ENCODE measurements at places on chromosomes 4 and X. TPM values are rescaled to one million over a fixed set of nuclear protein-coding genes. Genes with fewer than 3 reads are reported as not detected.

- H3K27ac ChIP-seq: no peak overlapping the region
- H3K4me3 ChIP-seq: no peak overlapping the region
- H3K36me3 ChIP-seq: no peaks in the 10 kb centered on the region
- no peaks in the 10 kb centered on the region for H3K4me1 ChIP-seq
- no peaks in the 10 kb centered on the region for H3K27me3 ChIP-seq
These were observed 40.0 kb downstream of the TXK start for GRCh38 chr4:48093991-48094416.

DNA sequence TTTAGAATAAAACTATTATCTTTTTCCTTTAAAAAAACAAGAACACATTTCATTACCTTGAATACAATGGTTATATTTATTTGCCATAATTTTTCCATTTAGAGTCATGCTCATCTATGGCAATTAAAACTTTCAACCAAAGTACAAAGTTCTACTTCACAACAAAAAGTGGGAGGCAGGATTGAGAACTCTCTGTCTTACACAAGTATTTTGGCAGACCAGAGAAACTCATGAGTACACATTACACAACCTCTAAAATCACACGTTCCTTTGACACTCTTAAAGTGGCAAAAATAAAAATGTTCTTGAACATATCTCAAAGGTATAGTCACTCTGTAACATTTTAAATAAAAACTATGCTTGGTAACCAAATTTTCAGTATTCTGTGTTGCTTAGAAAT, 213.4 kb downstream of the IL15 start:
- H3K36me3 ChIP-seq: no peaks in the 10 kb centered on the region
- H3K4me3 ChIP-seq: no peak overlapping the region
- no peak for DNase-seq

GRCh38 chrX:155612312-155613224, at the start of gene TMLHE:
TSS of gene TMLHE (minus strand) at chrX:155612952. CDS start at chrX:155545276, 67,676 bp downstream.
- no peaks in the 10 kb centered on the region for H3K4me1 ChIP-seq
- peak; percentile 40 for DNase-seq
- H3K27me3 ChIP-seq: no peaks in the 10 kb centered on the region

GRCh38 chr4:131207589-131207988, 1941.5 kb upstream of the PCDH10 start:
- no peak for DNase-seq
- no peak overlapping the region for H3K27ac ChIP-seq
- H3K4me3 ChIP-seq: no peak overlapping the region
- H3K4me1 ChIP-seq: no peaks in the 10 kb centered on the region

DNA sequence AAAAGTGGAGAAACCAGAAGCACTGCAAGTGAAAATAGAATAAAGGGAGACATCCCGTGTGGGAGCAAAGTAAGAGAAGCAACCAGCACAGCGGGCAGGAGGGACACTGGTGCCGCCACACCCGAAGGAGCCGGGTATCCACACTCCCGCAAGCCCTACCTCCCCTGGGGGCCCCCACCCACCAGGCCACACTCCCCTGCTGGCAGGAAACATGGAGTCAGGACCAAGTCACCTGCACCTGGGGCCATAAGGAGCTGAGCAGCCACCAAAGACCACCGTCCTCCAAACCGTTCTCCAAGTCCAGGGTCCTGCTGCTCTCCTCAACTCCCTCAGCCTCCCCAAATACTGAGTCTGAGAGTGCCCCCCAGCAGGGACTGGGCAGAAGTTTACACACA, 30.5 kb downstream of the FGFRL1 start:
- H3K4me3 ChIP-seq: no peak overlapping the region
- H3K4me1 ChIP-seq: peaks cover 8% of the 10 kb centered on the region
- no peak overlapping the region for H3K27ac ChIP-seq
- DNase-seq: no peak

DNA sequence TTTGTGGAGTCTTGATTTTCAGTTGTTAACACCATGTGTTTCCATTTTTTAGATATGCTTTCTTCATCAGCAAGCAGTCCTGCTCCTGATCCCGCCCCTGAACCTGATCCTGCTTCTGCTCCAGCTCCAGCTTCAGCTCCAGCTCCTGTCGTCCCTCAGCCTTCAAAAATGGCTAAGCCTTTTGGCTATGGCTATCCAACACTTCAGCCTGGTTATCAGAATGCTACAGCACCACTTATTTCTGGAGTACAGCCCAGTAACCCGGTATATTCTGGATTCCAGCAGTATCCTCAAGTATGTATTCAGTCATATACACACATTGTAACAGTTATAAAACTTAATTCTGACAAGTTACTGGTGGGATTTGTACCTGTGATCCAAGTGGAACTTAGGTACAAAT, 60.9 kb downstream of the SEC24B start:
- H3K27ac ChIP-seq: no peak overlapping the region
- H3K36me3 ChIP-seq: peaks cover 39% of the 10 kb centered on the region
- H3K4me3 ChIP-seq: no peak overlapping the region
- DNase-seq: no peak
- no peaks in the 10 kb centered on the region for H3K27me3 ChIP-seq

DNA sequence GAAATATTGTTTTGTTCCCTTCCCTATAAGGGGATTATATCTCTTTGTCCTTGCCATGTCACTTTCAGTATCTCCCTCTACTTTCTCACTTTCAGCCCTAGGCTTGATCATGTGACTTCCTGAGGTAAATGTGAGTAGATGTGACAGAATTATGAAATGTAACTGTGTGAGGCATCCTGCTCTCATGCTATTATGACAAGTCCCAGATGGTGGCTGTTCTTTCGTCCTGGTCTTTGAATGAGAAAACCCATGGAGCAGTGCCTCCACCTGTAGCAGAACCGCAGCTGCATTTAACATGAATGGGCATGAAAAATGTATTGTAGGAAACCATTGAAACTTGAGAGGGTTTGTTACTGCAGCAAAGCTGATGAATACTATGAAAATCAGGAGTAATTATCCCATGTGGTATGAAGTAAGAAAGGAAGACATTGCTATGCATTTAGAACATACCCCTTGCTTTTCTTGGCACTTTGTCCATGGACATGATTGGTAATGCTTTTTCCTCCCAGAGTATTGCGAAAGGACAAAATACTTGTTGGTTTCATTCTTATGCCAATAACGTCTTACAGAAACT, 202.2 kb upstream of the GPRIN3 start:
- no peaks in the 10 kb centered on the region for H3K4me1 ChIP-seq
- no peak overlapping the region for H3K4me3 ChIP-seq
- no peak overlapping the region for H3K27ac ChIP-seq
- H3K27me3 ChIP-seq: no peaks in the 10 kb centered on the region

DNA sequence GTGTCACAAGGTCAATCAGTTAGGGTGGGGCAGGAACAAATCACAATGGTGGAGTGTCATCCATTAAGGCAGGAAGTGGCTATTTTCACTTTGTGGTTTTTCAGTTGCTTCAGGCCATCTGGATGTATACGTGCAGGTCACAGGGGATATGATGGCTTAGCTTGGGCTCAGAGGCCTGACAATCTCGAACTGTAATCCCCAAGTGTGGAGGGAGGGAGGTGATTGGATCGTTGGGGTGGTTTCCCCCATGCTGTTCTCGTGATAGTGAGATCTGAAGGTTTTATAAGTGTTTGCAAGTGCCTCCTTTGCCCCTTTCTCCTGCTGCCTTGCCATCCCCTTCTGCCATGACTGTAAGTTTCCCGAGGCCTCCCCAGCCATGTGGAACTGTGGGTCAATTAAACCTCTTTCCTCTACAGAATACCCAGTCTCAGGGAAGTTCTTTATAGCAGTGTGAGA, 36.7 kb upstream of the STS start:
- no peak for DNase-seq
- peaks cover 18% of the 10 kb centered on the region for H3K4me1 ChIP-seq
- no peaks in the 10 kb centered on the region for H3K27me3 ChIP-seq
- no peaks in the 10 kb centered on the region for H3K36me3 ChIP-seq

Gene SYN1
- polyA plus RNA-seq: 5.7 TPM

Gene ADH1A
- 1.3 TPM for polyA plus RNA-seq

- H3K4me3 ChIP-seq: no peak overlapping the region
- DNase-seq: no peak
- no peak overlapping the region for H3K27ac ChIP-seq
- H3K36me3 ChIP-seq: no peaks in the 10 kb centered on the region
- H3K4me1 ChIP-seq: no peaks in the 10 kb centered on the region
These were observed 293.7 kb downstream of the PCDH18 start for GRCh38 chr4:137238456-137239162.

Data from large intestine (tissue), 12 donors.